ENCODE measurements at places on chromosomes 13 and 19. TPM values are rescaled to one million over a fixed set of nuclear protein-coding genes. Genes with fewer than 3 reads are reported as not detected.

- DNase-seq = no peak
Measured at GRCh38 chr19:35403116-35403760, 32.4 kb downstream of the GPR42 start.

GRCh38 chr19:7559102-7559501 lies 23.6 kb downstream of the PNPLA6 start:
- peak; percentile 11 for DNase-seq

GRCh38 chr19:823565-824121 lies 1.9 kb upstream of the PLPPR3 start:
- DNase-seq = peak; percentile 47

GRCh38 chr13:99949679-99950413 lies 21.7 kb downstream of the ZIC5 start:
- DNase-seq = no peak

DNA sequence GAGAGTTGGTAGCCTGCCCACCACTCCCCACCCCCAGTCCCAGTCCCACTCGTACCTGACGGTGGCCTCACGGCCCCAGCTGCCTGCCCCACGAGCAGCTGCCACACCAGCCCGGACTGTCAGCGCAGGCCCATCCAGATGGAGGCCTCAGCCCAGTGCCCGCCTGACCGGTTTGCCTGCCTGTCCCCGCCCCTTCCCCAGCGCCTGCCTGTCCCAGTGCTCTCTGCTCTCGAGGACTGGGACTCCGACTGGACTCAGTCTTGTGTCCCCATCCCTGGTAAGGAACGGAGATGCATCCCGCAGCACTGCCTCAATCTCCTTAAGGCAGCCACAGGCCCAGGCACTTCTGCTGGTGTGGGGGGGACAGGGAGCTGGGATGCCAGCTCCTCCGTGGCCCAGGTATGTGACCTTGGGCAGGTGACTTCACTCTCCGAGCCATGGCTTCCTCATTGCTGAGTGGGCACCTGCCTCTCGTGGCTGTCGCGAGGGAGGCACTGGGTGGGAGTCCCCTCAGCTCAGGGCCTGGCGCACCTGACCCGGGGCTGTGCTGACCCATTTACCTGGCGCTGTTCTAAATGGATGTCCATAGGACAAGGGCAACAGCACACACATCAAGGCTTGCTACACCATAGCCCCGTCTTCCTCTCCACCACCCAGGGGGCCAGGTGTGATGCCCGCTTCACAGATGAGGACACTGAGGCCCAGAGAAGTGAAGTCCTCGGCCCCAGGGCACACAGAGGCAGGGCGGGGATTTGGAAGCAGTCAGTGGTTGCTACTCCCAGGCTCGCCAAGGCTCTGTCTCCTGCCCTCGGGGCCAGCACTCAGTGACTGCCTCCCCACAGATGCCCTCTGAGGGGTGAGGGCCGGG lies at the start of gene NKPD1:
NKPD1 (minus strand) TSS at position 113 of the 868 bp plus-strand sequence. CDS start 832 bp downstream, outside the sequence.
- no peak for DNase-seq

GRCh38 chr19:14115756-14116155 lies 1.8 kb downstream of the PRKACA start:
- DNase-seq = no peak

GRCh38 chr19:11377237-11377636 lies 2.8 kb downstream of the SWSAP1 start:
- DNase-seq = peak; percentile 81

DNA sequence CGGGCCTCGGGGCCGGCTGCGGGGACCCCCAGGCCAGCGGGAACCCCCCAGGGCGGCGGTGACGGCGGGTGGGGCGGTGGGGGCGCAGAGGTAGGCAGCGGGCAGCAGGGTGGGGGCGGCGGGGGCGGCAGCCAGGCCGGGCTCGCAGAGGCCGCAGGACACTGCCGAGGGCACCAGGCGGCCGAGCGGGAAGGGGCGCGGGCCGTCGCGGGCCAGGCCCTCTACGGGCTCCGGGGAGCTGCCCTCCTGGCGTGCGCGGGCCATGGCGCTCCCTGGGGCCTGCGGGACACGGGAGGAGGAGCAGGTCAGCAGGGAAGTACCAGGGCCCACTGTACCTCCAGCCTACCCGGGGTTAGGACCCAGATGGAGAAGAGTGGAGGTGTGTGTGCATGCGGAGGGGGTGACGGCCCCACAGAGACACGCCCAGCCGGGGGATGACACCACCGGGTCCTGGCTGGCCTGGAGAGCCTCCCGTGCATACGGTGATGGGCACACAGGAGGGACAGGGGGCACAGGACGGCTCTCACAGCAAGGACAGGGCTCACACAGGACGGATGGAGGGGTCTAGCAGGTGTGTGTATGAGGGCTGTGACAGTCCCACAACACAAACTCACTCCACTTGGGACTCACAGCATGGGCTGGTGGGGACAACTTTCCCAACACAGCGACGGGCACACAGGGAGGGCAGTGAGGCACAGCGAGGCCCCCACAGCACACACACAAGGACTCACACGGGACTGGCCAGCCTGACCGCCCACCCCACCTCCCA lies 2.6 kb downstream of the BBC3 start:
- peak; percentile 42 for DNase-seq

- DNase-seq = no peak
Measured at GRCh38 chr13:111962431-111962891, 104.5 kb upstream of the SOX1 start.

Gene RFPL4A
- total RNA-seq = not detected

DNA sequence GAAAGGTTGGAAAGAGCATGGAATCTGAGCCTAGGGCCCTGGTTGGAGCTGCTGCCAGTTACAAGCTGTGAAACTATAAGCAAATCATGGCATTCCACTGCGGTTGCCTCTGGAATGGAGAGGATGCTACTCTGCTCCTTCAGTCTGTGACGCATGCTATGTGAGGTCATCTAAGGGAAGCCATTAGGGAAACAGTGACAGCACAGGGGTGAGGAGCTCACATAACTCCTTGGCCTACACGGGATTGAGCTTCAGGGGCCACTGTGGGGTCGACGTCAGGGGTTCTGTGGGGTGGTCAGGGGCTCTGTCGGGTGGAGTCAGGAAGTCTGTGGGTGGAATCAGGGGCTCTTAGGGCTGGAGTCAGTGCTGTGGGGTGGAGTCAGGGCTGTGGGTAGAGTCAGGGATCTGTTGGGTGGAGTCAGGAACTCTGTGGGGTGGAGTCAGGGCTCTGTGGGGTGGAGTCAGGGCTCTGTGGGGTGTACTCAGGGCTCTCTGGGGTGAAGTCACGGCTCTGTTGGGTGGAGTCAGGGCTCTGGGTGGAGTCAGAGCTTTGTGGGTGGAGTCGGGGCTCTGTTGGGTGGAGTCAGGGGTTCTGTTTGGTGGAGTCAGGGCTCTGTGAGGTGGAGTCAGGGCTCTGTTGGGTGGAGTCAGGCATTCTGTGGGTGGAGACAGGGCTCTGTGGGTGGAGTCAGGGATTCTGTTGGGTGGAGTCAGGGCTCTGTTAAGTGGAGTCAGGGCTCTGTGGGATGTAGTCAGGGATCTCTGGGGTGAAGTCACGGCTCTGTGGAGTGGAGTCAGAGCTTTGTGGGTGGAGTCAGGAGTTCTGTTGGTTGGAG lies 35.8 kb upstream of the MEDAG start:
- peak; percentile 99 for DNase-seq

Gene POGLUT2
- 11.5 TPM for total RNA-seq

GRCh38 chr19:8459095-8459494 lies 14.3 kb downstream of the HNRNPM start:
- no peak for DNase-seq

Gene MARCHF2
- 44.5 TPM for total RNA-seq

- peak; percentile 74 for DNase-seq
Measured at GRCh38 chr13:72163678-72164077, 296.7 kb upstream of the DACH1 start.
